ENCODE measurements at places on chromosomes 4 and X. TPM values are rescaled to one million over a fixed set of nuclear protein-coding genes. Genes with fewer than 3 reads are reported as not detected.

DNA sequence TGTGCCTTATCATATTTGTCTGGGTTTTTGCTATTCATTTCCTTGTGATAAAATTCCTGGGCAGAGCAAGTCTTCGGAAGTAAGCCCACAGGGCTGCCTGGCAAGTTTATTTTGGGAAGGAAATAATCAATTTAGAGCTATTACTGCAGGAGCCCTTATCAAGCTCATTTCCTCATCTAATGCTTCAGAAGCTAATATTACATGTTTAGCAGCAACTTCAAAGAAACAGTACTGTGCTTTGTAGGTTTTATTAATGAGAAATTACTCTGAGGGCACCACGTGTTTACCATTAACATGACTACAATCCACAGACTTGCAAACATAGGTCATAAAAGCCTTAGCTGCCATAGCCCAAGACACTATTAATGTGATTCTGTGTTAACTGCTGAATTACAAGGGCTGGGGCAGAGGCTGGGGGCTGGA is 540.0 kb downstream of the SPRY1 start:
- no peak for DNase-seq

Gene TAF9B
- polyA plus RNA-seq = 21.0 TPM

Gene ASB12
- polyA plus RNA-seq = not detected

Gene C4orf36
- not detected for polyA plus RNA-seq

DNA sequence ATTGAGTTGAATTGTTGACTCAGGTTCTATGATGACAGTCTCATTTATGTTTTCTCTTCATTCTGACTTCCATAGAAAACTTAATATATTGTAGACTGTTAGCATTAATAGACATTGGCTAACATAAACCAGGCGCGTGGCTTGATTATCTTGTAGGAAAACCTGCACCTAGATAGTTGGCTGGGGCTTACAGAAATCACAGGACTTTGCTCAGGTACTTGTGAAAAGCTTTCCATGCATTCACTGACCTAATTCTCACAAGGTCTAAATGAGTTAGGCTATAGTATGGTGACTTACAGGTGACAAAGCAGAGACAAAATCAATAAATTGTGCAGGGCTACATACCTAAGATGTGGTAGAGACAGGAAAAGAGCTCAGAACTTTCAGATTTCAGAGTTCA is 212.8 kb downstream of the GPAT3 start:
- no peak for DNase-seq

Gene IQCM
- not detected for polyA plus RNA-seq

Gene STS
- 1.7 TPM for polyA plus RNA-seq

Gene NR3C2
- 6.3 TPM for polyA plus RNA-seq

DNA sequence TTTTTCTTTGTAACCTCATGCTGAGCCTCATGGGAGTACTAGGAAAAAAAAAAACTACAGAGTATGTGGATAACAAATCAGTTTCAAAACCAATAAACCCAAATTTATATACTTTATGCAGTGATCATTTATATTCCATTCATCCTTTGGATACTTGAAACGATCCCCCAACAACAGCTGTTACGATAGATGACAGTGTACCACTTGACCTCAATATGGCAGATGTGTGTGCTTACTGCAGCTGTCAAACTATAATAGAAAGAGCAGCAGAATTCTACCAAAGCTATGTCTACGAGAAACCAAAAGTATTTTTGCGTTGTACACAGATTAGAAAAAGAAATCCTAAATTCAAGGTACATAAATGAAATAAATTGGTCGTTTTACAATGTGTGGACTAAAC is 337.8 kb downstream of the PDGFC start:
- DNase-seq = no peak

DNA sequence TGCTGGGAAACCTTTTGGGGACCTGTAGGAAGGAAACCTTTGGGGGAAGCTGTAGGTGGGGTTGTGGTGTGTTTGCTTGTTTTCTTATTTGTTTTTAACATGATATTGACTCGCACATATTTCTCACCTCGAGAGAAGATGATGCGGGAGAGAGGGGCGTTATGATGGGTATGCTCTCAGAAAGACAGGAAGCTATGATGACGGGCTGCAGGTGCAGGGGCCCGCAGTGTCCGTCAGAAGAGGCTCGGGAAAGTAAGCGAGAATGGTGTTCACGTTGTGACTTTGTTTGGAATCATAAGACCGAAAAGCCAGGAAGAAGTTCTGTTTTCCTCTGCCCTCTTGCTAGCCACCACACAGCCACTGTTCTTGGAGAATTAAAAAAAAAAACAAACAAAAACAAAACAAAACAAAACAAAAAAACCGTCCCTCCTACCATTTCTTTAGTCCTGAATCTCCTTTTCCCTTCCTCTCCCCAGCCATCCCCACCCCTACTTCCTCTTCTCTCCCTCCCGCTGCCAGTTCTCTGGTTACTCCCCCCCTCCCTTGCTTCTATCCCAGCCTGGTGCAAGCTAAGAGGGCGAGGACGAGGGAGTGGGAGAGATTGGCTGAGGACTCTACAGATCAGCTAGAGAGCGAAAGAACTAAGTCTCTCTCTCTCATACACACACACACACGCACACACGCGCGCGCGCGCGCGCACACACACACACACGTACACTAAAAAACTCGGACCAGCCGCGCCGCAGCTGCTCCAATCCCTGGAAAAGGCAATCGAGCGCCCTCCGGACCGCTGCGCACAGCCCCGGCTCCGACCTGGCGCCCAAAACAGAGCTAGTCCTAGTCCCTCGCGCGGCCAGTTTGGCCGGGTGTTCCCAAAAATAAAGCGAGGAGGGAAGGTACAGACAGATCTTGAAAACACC is at the start of gene BMP3:
BMP3 (plus strand) TSS at position 648 of the 920 bp plus-strand sequence. CDS start 577 bp downstream, outside the sequence.
- no peak for DNase-seq

- DNase-seq = no peak
Observed at GRCh38 chr4:77493120-77493752, 112.4 kb upstream of the CXCL13 start.

DNA sequence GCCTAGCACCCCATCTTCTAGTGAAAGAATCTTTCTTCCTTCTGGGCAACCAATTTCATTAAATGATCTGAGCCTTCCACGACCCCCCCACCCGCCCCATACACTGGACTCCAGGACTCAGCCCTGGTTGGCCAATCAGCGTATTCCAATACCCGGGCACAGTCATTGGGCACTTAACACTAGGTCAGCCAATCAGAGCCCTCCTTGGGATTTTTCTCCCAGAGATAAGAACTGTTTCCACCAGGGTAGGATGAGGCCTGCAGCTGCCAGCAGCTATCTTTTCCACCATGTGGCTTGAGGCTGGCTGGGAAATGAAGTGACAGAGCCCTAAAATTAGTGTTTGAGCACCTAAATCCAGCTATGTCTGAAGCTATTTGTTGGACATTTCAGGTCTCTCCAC is 418.8 kb downstream of the BCOR start:
- DNase-seq = no peak

GRCh38 chrX:107659768-107660167 is 31.5 kb downstream of the PRPS1 start:
- DNase-seq = no peak

Gene CFP
- polyA plus RNA-seq = 1.4 TPM
